Effector memory CD4-positive, alpha-beta T cell (primary cell): ENCODE measurements at places on chromosomes 6 and 20.

DNA sequence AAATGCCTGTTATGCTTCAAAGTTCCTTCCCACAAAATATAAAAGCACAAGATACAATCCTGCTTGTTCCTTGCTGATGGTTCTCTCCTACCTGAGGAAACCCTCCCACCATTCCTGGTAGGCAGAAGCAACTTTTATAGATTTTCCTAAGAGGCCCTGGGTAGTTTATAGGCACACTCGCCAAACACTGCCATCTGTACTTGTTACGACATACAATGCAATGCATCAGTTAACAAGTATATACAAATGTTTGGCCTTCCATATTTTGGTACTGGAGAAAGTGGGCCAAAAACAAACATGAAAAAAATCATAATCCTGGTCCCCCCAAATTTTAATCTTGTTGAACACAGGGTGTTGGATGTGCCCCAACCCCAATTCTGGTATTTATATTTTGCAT, 16.6 kb downstream of the MCM9 start:
- H3K36me3 ChIP-seq: peaks cover 44% of the 10 kb centered on the region
- H3K4me1 ChIP-seq: no peaks in the 10 kb centered on the region
- H3K4me3 ChIP-seq: no peak overlapping the region
- H3K27me3 ChIP-seq: no peaks in the 10 kb centered on the region
- DNase-seq: no peak

GRCh38 chr6:906920-907319, 214.0 kb upstream of the EXOC2 start:
- H3K27me3 ChIP-seq: no peaks in the 10 kb centered on the region
- no peaks in the 10 kb centered on the region for H3K4me1 ChIP-seq
- no peaks in the 10 kb centered on the region for H3K36me3 ChIP-seq
- no peak overlapping the region for H3K27ac ChIP-seq
- H3K4me3 ChIP-seq: no peak overlapping the region

DNA sequence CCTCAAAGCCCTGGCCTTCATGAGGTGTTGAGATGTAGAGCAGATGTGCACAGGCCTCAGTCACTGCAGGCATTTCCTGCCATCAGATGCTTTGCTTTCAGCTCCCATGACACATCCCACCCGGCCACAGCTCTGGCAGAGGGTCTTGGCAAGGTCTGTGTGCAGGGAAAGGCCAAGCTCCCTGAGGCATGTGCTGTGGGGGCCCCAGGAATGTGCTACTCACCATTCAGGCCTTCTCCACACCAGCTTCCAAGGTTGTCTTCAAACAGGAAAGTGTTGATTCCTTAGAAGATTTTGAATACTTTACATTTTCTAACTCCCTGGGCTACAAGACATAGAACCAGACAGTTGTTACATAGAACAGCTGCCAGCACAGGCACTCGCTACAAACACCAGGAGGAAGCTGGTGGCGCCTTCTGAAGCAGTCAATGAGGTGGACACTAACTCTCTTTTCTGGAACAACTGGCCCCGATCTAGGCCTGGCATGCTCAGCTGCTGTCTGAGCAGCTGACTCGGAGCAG, 27.8 kb downstream of the CASS4 start:
- H3K4me1 ChIP-seq: peaks cover 20% of the 10 kb centered on the region
- DNase-seq: no peak

DNA sequence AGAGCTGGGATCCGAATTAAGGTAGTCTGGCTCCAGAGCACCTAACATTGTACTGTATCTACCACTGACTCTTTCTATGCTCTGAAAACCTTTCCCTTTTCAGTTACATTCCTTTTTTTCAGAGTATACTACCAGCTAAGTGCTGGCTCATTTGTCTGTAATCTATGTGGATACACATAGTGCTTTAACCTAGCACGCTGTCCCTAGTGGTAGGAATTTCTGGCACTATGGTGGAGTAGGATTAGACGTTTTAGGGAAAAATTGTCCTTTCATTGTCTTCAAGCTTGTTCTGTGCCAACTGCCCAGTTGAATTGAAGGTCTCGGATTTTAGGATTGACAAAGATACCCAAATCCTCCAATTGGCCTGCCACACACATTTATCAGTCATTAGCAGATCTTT, 259.1 kb upstream of the FERMT1 start:
- H3K4me3 ChIP-seq: no peak overlapping the region
- no peaks in the 10 kb centered on the region for H3K4me1 ChIP-seq
- no peaks in the 10 kb centered on the region for H3K27me3 ChIP-seq
- no peaks in the 10 kb centered on the region for H3K36me3 ChIP-seq

DNA sequence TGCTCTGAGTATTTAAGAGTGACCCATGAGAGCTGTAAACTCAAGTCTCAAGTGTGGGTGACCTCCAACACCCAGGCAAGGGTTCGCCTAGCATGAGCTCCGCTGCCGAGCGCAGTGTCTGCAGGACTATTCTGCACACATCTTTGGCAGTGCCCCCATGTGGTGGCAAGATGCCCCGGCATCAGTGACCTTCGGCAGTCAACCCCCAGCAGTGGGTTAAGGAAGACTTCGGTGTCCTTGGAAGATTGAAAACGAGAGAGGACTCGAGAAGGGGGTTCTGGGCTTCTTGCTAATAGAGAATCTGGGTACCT, 43.1 kb downstream of the RBM38 start:
- H3K4me1 ChIP-seq: peaks cover 48% of the 10 kb centered on the region
- no peak overlapping the region for H3K4me3 ChIP-seq
- H3K36me3 ChIP-seq: no peaks in the 10 kb centered on the region
- no peak for DNase-seq
- H3K27ac ChIP-seq: no peak overlapping the region

DNA sequence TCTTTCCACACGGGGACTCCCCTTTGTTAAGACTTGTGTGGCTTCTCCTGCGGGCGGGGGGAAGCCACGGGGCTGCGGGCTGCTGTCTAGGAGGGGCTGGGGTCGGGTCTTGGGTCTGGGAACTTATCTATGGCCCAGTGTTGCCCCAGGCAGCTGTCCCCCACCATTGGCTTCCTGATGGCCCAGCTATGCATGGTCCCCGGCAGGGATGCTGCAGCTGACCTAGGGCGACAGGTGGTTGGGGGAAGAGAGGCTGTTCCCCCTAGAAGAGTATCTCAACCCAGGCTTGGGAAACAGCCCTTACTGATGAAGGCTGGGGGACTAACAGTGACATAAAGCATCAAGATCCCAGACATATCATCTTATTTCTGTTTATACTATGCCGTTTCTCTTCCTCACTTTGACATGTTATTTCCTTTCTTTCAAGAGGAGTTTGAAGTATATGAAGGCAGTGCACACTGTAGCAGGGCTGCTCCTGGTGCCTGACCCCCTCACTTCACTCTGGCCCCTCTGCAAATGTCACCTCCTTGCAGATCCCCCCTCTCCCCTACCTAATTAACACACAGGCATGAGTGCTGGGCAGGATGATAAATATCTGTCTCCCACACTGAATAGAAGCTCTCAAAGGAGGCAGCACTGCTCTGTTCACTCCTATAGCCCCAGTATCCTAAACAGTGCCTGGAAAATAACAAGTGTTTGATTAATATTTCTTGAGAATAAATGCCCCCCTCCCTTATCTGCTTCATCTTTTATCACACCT, 87.0 kb downstream of the HIVEP2 start:
- peak overlapping the region; percentile 44 for H3K4me3 ChIP-seq
- H3K4me1 ChIP-seq: peaks cover 63% of the 10 kb centered on the region
- H3K27ac ChIP-seq: peak overlapping the region; percentile 90
- H3K27me3 ChIP-seq: no peaks in the 10 kb centered on the region
